Endothelial cell (in vitro differentiated cells): ENCODE measurements at places on chromosomes 4 and X.
A peak's percentile ranks its signal among the peaks of the same experiment; 100 is the strongest.

GRCh38 chr4:133711817-133712216 lies 489.8 kb downstream of the PABPC4L start:
- no peaks in the 10 kb centered on the region for H3K4me1 ChIP-seq
- H3K27ac ChIP-seq, result no peak overlapping the region
- no peaks in the 10 kb centered on the region for H3K36me3 ChIP-seq
- H3K27me3 ChIP-seq, result peaks cover 3% of the 10 kb centered on the region
- no peak overlapping the region for H3K4me3 ChIP-seq

DNA sequence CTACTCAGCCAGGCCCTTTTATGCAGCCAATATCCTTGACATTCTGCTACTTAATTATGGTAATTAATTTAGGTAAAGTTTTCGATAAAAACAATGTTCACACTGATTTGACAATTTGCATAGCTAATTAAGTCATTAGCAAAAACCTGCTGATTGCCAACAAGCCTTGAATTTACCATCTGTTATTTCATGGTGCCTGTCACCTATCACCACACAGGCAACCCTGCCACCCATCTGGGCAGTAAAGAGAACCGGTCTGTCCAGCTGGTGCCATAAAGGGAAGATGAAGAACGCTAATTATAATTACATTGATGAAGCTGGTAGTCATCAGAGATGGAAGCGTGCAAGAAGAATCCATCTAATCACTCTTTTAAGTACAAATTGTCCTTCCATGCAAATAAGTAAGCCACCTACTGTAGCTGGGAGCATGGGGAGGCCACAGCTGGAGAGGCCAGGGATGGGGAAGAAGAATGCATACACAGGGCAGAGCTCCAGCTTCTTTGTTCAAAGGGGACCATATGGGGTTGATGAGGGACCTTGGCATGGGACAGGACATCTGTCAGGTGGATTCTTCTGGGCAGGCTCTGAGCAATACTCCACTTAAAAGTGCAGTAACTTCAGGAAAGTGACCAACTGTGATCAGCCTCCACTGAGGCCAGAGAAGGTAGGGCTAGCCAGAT lies 277.3 kb upstream of the TAPT1 start:
- no peak for DNase-seq
- no peak overlapping the region for H3K27ac ChIP-seq
- H3K36me3 ChIP-seq, result peaks cover 83% of the 10 kb centered on the region
- H3K4me1 ChIP-seq, result no peaks in the 10 kb centered on the region
- H3K27me3 ChIP-seq, result peaks cover 14% of the 10 kb centered on the region

DNA sequence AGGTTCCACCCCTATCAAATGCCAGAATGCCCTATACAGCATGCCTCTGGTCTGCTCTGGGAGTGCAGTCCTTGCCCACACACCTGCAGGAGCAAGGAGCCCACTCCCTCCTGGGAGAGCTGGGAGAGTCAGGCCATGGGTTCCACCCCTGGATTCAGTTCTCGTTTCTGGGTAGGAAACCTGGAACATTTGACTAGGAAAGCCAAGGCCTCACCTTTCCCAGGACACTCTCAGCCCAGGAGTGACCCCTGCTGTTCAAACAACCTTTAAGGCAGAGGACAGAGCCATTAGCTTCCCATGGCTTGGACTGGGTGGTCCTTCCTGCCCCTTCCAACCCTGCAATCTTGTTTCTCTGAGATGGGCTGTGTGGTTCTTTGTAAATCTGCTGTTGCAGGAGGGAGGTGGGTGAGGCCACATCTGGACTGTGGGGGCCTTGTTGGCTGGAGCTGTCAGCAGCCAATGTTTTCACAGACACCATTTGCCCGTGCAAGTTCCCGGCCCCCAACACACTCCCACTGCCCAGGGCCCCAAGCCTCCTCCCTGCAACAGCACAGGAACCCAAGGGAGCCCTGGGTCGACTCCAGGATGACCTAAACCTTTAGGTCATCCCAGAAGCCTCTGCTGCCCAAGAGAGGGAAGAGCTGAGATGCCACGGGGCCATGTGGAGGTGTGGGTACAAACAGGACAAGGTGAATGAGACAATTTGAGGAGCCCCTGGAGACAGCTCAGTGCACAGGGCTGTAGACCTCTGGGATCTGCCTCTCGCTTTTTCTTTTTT lies 104.4 kb downstream of the PJA1 start:
- DNase-seq, result peak; percentile 34
- H3K27ac ChIP-seq, result no peak overlapping the region
- no peaks in the 10 kb centered on the region for H3K36me3 ChIP-seq
- H3K4me1 ChIP-seq, result no peaks in the 10 kb centered on the region

- no peak overlapping the region for H3K4me3 ChIP-seq
- no peaks in the 10 kb centered on the region for H3K36me3 ChIP-seq
- no peak for DNase-seq
- no peaks in the 10 kb centered on the region for H3K27me3 ChIP-seq
- H3K4me1 ChIP-seq, result peaks cover 28% of the 10 kb centered on the region
Observed at GRCh38 chrX:134570899-134571298, 87.4 kb downstream of the PLAC1 start.

DNA sequence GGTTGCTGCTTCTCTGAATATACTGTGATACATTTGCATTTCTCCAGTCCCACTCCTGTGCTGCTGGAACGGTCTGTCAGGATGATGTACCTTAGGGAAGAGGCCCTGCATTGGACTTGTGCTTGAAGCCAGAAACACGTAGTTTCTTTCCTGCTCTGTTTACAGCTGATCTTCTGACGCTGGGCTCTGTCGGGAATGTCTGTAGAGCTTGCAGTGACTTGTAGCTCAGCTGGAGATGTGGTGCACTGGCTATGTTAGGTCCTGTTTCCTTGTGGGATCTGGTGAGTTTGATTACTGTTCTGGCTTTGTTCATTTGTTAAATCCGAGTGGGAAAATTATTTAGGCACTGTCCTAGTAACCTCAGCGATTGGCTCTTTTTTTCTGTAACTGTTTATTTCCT lies 137.2 kb upstream of the WDR1 start:
- no peak overlapping the region for H3K27ac ChIP-seq
- H3K4me3 ChIP-seq, result no peak overlapping the region
- H3K36me3 ChIP-seq, result no peaks in the 10 kb centered on the region
- no peak for DNase-seq
- no peaks in the 10 kb centered on the region for H3K4me1 ChIP-seq
- peaks cover 4% of the 10 kb centered on the region for H3K27me3 ChIP-seq

DNA sequence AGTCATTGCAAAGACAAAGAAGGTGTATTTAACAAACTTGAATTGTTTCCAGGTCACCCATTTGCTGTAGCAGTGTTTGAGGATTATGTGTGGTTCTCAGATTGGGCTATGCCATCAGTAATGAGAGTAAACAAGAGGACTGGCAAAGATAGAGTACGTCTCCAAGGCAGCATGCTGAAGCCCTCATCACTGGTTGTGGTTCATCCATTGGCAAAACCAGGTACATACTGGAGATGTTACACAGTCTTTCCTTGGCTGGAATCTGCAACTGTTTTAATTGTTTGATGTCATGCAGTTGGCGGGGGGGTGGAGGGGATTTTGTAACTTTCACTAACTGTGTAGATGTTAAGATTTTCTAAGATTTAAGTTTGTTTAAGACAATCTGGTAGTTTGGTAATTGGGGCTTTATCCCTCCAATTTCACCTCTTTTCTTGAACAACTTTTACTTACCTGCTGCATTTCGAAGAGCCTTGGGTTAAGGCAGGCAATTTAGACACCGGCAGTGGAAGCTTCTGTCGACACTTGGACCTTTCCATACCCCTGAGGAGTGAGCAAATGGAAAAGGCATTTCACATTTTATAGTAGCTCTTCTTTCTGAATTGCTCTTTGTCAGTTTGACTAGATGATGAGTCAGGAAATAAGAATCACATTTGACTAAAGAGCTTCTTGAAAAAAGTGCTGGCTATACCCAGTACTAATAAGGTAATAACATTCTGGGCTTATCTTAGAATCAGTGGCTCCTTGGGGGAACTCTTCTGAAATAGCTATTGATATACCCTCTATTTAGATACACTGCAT lies 67.4 kb downstream of the EGF start:
- DNase-seq, result no peak
- H3K4me1 ChIP-seq, result peaks cover 13% of the 10 kb centered on the region
- no peaks in the 10 kb centered on the region for H3K27me3 ChIP-seq
- H3K27ac ChIP-seq, result peak overlapping the region; percentile 66

DNA sequence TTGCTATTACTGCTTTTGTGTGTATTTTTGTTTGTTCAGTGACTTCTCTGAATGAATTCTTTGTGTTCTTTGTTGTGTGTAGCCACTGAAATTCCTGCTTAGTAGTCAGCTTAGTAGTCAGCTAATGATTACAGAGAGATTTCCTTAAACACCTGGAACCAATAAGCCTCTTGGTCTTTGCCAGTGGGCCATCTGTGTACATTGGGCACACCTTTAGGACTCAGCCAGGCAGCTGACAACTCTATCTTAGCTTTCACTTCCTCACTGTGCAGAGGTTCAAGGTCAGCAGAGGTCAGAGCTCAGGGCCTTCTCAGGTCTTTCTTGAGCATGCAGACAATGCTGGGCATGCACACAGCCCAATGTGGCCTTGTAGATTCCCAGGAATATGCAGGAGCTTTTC lies 59.3 kb downstream of the RWDD4 start:
- no peaks in the 10 kb centered on the region for H3K27me3 ChIP-seq
- no peak for DNase-seq
- H3K27ac ChIP-seq, result no peak overlapping the region
- no peak overlapping the region for H3K4me3 ChIP-seq
- no peaks in the 10 kb centered on the region for H3K36me3 ChIP-seq

DNA sequence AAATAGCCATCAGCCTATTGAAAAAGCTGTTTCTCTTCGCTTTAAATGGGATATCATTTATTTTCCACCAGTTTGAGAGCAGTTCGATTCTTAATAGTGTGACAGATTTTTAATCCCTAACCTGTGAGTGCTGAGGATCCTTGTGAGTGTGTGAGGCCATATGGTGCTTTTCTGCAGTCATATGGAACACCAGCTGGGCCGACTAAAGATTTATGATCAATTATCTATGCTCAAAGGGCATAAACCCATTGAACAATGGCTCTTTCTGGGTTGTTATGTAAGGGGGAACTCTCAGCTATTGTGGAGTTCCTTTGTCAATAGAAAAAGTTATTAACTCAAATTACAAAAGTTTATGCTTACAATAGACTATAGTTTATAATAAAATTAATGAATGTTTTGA lies 1003.6 kb downstream of the FAT4 start:
- no peak overlapping the region for H3K27ac ChIP-seq
- H3K4me1 ChIP-seq, result no peaks in the 10 kb centered on the region
- H3K27me3 ChIP-seq, result no peaks in the 10 kb centered on the region
- no peak overlapping the region for H3K4me3 ChIP-seq

- peak; percentile 44 for DNase-seq
- no peaks in the 10 kb centered on the region for H3K27me3 ChIP-seq
- no peak overlapping the region for H3K4me3 ChIP-seq
- H3K4me1 ChIP-seq, result peaks cover 2% of the 10 kb centered on the region
Observed at GRCh38 chr4:88659055-88659889, 38.4 kb downstream of the NAP1L5 start.

GRCh38 chr4:75779105-75779757 lies 54.9 kb downstream of the USO1 start:
- no peak for DNase-seq
- H3K27ac ChIP-seq, result no peak overlapping the region

DNA sequence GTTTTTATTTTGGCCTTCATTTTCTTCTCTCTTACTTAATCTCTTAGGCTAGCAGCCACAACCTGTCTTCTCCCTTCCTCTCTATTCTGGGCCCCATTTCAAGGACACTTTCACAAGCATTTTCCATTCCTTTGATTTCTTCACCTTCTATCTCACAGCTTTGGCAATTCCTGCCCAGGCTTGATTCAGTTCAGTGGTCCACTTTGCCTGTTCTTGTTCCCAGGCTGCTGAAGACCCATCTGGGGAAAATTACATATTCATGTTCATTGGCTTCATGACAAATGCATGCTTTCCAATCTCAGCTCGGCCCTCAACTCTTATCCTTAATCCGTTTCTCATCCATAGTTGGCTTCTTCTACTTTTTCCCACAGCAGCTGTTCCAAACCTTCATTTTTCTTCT lies 38.7 kb upstream of the LPAR4 start:
- H3K36me3 ChIP-seq, result no peaks in the 10 kb centered on the region
- no peak for DNase-seq
- no peaks in the 10 kb centered on the region for H3K27me3 ChIP-seq
- no peak overlapping the region for H3K4me3 ChIP-seq
- H3K4me1 ChIP-seq, result no peaks in the 10 kb centered on the region

DNA sequence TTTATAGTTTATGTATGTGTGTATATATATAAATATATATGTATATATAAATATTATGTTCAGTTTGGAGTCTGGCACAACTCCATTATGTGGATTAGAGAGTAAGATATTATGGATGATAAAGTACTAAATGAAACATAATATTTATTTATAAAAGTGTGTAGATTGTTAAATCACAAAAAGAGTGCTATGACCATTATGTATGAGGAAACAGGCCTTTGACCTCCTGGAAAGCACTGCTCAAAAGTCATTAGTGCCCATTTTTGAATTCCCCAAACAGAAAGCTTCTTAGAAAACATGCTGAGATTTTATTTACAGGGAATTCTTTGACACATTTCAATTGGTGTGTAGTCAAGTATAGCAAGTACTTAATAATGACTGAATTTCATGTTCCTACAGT lies 391.2 kb downstream of the UNC5C start:
- H3K27me3 ChIP-seq, result no peaks in the 10 kb centered on the region
- H3K36me3 ChIP-seq, result no peaks in the 10 kb centered on the region
- H3K4me3 ChIP-seq, result no peak overlapping the region
- no peak overlapping the region for H3K27ac ChIP-seq
- no peak for DNase-seq

- DNase-seq, result no peak
- H3K27ac ChIP-seq, result no peak overlapping the region
- no peaks in the 10 kb centered on the region for H3K27me3 ChIP-seq
- H3K36me3 ChIP-seq, result peaks cover 7% of the 10 kb centered on the region
- no peak overlapping the region for H3K4me3 ChIP-seq
Observed at GRCh38 chr4:123083646-123084045, 161.2 kb upstream of the NUDT6 start.

DNA sequence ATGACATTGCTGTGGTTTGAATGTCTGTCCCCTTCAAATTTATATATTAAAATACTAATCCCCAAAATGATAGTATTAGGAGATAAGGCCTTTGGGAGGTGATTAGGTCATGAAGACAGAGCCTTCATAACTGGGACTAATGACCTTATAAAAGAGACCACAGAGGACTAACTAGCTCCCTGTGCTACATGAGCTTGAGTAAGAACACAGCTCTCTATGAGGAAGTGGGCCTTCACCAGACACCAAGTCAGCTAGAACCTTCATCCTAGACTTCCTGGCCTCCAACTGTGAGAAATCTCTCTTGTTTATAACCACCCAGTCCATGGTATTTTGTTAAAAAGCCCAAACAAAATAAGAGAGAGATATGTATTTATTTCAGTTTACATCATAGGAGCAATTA lies 242.2 kb upstream of the CTSO start:
- no peak overlapping the region for H3K4me3 ChIP-seq
- DNase-seq, result no peak
- peaks cover 6% of the 10 kb centered on the region for H3K4me1 ChIP-seq
- H3K27ac ChIP-seq, result no peak overlapping the region
- H3K36me3 ChIP-seq, result no peaks in the 10 kb centered on the region
